ENCODE measurements at places on chromosomes 1 and 21.
A peak's percentile ranks its signal among the peaks of the same experiment; 100 is the strongest.

- DNase-seq = no peak
These were observed 9.7 kb downstream of the TLR5 start for GRCh38 chr1:223133306-223133823.

GRCh38 chr1:154405747-154406571, 816 bp downstream of the IL6R start:
- peak; percentile 73 for DNase-seq

DNA sequence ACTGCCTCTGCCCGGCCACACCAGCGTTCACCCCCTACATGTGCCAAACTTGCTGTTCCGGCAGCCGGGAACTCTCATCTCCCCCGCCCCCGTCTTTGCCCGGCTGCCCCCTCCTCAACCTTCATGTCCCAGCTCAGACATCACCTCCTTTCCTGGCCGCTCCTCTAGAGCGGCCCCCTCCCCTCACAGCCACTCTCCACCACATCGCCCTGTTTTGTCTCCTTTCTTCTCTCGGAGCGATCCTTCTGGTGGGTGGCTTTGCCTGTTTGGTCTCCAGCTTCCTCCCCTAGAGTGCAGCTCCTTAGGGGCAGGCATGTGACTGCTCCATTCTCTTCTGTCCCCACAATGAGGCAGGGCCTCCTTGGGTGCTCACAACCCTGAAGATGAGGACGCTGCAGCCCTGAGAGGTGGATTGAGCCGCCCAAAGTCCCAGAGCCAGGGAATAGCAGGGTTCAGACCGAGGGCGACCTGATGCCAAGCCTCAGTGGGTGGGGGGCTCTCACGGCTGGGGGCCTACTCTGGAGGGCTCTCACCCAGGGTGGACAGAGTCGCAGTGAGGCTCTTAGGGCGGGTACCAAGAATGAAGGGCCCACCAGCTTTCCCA, 44.9 kb upstream of the ECE1 start:
- DNase-seq = no peak

- DNase-seq = no peak
These were observed 28.3 kb upstream of the KCNJ15 start for GRCh38 chr21:38228537-38228936.

DNA sequence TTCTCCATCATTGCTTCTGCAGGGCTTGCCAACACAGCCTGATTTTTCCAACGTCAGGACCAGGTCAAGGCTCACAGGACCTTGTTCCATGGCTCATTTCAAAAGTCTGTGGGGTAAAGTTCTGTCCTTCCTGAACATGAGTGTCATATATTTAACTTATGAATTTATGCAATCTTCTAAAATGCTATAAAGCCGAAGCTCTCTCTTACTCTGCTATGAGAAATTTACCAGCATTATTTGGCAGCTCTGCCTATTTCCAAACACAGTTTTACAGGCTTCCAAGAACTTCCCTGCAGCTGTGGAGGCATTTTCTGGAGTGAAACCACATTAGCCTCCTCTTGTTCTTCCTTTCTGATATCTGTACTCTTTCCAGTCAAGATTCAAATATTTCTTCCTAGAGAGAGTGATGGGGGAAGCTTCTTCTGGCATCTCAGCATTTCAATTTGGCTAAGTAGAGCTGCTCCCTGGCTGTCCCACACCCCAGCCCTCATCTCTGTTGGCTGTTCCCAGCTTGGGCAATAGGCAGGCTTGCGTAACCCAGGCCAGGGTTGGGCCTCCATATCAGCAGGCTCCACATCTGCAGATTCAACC, 15.6 kb upstream of the HMGCS2 start:
- no peak for DNase-seq
